Muscle of back (tissue), 13 donors: ENCODE measurements at places on chromosomes 5 and 9.

DNA sequence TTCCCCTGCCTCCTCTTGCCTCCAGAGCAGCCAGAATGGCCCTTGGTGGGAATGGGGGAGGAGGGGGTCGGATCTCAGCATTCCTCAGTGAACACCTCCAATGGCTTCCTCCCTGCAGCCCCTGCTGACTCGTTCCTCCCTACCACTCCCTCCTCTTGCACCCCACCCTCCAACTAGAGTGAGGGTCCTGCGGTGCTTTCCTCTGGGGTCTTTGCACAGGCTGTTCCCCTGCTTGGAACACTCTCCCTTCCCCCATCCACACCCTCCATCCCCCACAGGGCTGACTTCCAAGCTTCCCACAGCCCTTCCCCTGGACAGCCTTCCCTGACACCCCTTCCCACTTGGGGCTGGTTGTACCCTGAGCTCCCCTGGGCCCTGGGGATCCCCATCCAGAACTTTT lies 70.4 kb upstream of the NEK6 start:
- no peak for DNase-seq

GRCh38 chr9:91768507-91768906 lies 181.5 kb downstream of the ROR2 start:
- DNase-seq: no peak

GRCh38 chr9:108956631-108957026 lies 22.4 kb downstream of the ABITRAM start:
- no peak for DNase-seq

- DNase-seq: no peak
Observed at GRCh38 chr5:177434942-177435738, 8.7 kb downstream of the GRK6 start.

DNA sequence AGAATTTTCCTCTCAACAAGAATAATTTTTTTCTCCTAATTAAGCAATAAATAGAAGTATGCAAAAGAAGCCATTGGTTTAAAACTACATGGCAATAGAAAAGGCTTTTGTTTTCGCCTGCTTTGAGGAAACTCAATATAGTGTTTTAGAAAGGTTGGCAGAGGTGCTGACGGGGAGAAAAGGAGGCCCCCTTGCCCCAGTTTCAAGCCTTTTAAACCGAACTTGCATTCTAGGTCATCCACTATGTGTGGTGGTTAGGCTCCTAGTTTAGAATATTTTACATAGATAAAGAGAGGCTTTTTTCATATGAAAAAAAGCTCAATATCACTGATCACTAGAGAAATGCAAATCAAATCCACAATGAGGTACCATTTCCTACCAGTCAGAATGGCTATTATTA lies 33.5 kb upstream of the CEMIP2 start:
- no peak for DNase-seq

GRCh38 chr5:75668977-75669689 lies 48.1 kb downstream of the POC5 start:
- peak; percentile 62 for DNase-seq

DNA sequence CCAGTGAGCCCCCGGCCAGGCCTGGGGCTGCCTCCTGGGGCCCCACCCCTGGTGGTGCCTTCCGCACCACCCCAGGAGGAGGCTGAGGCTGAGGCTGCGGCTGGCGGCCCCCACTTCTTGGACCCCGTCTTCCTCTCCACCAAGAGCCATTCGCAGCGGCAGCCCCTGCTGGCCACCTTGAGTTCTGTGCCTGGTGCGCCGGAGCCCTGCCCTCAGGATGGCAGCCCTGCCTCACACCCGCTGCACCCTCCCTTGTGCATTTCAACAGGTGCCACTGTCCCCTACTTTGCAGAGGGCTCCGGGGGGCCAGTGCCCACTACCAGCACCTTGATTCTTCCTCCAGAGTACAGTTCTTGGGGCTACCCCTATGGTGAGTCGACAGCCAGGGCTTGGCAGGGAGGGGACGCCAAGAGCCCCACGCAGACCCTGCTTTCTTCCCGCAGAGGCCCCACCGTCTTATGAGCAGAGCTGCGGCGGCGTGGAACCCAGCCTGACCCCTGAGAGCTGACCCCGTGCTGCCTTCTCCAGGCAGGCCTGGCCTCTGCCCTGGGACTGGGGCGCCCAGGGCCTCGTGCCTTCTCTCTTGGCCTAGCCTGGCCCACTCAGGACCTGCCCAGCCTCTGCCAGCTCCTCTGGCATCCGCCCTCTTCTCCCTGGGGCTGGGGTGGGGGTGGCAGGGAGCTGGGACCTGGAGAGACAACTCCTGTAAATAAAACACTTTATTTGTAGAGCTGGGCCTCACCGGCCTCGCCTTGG lies 4.0 kb upstream of the EHMT1 start:
- no peak for DNase-seq

DNA sequence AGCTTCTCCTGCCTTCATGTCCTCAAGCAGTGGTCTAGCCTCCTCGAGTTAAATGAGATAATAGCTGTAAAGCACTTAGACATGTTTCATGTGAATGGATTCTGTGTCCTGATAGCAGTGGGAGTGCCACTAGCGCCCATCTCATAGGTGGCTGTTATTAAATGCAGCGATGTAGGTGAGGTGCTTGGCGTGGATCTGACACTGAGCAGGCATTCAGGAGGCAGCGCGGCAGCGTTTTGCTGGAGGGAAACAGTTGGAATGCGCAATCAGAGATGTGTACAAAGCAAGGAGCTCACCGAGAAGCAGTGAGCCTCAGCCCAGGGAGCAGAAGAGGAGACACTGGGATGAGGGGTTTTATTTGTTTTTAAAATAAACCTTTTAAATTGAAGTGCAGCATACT lies 106.6 kb downstream of the RGS3 start:
- no peak for DNase-seq

GRCh38 chr5:90226433-90227099 lies 183.0 kb downstream of the CETN3 start:
- DNase-seq: no peak

DNA sequence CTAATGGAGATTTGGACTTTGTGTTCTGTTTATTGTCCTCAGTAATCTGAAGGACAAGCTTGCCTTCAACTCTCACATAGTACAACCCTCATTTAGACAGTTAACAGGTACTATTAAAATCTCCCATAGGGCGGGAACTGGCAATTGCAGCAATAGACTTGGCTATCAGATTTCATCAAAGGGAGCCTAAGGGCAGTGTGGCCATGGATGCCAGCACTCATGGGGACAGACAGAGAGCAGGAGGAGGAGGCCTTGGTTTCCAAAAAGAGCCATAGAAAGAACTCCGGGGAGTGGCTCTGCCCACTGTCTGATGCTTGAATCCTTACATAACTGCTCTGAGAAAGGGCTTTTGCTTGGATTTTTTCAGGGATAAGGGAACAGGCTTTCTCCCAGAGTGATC lies 6.8 kb downstream of the SLC36A1 start:
- DNase-seq: no peak

DNA sequence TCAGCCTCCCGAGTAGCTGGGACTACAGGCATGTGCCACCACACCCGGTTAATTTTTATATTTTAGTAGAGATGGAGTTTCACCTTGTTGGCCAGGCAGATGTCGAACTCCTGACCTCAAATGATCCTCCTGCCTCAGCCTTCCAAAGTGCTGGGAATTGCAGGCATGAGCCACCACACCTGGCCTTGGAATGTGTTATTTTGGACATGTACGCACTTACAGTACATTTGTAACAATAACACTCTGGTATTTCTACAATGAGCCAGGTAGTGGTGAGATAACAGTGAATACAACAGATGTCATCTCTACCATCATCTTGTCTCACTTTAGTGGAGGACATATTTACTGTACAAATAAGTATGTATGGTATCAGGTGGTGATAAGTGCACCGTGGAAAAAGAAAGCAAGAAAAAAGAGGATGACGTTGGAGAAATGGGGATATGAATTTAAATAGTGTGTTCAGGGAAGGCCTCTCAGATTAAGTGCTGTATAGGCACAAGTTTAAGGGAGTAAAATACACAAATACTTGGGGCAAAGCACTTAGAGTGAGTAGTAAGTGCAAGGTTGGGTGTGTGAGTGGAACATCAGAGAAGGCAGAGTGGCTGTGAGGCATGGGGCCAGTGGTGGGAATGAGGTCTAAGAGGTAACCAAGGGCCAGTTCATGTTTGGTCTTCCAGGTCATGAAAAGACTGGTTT lies 100.1 kb downstream of the CDC42SE2 start:
- DNase-seq: no peak

DNA sequence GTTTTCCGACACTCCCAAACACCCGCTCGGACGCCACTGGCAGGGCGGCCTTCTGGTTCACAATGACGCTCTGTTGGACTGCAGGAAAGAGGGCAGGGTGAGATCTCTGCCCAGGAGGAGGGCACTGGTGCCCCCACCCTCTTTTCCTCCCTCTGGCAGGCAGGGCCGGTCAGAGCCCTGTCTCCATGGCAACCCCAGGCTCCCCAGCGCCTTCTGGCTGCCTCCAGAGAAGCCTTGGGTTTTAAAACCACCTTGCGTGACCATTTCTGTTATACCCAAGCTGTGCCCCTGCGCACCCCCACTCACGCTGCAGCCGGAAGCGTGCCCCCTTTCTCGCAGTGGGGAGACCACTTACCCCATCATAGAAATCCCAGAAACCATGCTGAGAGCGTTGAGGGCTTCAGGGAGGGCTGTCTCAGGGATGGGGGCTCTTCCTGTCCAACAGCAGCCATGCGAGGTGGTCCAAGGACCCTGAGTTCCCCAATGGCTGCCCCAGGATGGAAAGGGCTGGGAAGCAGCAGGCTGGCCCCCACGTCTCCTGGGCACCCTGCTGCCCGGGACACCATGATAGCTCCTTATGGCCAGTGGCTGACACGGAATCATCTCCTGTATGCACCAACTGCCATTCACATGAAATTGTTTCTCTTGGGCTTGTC lies 7.3 kb downstream of the C9orf50 start:
- no peak for DNase-seq

- DNase-seq: peak; percentile 74
Observed at GRCh38 chr5:150263801-150264621, 25.6 kb downstream of the CAMK2A start.

GRCh38 chr9:71490810-71491209 lies 277.5 kb downstream of the CEMIP2 start:
- no peak for DNase-seq

- DNase-seq: no peak
Observed at GRCh38 chr9:126859111-126859510, 1.3 kb upstream of the ZBTB34 start.

DNA sequence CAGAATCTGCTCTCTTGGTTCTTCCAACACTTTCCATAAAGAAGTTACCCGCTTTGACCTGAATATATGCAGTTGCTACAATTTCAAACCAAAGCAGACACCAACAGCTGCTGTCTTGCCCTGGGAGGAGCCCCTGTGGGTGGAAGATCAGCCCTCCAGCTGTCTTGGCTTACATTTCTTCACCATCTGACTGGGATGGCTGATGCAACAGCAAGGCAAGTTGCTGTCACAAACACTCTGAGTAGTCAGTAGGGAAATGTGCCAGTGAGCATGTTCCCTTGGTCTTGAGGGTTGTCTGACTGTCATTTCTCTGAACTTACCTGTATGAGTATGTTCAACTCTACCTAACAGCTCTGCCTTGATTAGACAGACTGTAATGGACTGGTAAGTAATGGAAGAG lies 152.9 kb downstream of the SGCD start:
- peak; percentile 82 for DNase-seq

DNA sequence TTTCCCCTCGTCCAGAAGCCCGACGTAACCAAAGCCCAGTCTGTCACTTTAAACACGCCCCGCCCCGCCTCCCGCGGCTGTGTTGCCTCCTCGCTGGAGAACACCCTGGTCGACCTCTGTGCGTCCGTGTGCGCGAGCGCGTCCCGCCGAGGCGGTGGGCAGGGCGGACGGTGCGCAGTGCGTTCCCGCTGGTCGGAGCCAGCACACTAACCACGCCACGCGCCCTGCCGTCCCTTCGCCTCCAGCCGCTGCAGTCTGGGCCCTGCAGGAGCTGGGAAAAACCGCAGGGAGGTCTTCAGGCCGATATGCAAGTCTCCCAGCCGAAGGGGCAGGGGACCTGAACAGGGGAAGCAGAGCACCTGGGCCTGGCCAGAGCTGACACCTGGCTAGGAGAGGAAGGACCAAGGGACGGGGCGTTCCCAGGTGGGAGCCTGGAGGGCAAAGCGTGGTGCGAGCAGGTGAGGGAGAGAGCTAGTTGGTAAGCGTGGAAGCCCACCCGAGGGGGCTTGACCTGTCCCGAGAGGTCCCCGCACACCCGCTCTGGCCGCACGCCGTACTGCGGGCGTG lies 1.3 kb upstream of the PHPT1 start:
- peak; percentile 84 for DNase-seq

DNA sequence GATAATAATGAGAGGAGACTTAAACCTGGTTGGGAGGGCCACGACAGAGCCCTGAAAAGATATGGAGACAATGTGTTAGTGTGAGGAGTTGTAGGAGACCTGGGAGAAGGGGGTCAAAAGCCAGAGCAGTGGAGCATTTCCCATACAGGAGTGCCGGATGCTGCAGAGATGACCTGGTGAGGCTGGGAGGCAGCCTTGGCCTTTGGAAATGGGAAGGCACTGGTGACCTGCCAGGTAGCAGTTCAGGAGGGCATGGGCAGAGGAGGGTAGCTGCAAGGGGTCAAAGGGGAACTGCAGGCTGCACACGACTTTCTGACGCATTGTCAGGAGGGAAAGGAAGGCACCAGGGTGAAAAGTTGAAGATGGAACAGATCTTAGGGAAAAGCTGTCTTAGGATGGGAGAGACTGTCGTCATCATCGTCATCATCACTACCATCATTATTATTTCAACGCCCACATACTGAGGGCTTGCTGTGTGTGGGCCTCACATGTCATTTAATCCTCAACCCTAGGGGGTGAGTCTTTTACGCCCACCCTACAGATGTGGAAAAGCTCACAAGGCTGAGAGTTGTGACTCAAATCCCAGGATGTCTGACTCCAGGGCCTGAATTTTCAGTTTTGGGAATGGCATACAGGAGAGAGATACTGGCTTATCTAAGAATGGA lies 13.3 kb downstream of the ARAP3 start:
- DNase-seq: no peak

GRCh38 chr9:111700776-111701175 lies 39.4 kb downstream of the GNG10 start:
- DNase-seq: no peak

DNA sequence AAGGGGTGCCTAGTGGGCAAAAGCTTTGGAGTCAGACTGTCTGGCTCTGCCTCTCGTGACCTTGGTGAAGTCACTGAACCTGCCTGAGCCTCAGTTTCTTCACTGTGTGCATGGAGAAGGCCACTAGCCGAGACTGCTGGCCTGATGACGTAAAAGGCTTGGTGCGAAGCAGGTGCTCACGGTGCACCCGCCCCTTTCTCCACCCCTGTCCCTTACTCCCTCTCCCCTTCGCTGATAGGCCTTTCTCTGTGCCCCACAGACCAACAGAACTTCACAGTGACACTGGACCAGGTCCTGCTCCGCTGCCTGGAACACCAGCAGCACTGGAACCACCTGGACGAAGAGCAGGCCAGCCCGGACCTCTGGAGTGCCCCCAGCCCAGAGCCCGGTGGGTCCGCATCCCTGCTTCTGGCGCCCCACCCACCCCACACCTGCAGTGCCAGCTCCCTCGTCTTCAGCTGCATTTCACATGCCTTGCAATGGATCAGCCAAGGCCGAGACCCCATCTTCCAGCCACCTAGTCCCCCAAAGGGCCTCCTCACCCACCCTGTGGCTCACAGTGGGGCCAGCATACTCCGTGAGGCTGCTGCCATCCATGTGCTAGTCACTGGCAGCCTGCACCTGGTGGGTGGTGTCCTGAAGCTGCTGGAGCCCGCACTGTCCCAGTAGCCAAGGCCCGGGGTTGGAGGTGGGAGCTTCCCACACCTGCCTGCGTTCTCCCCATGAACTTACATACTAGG lies 10.4 kb downstream of the FPGS start:
- no peak for DNase-seq

- DNase-seq: peak; percentile 40
Observed at GRCh38 chr5:56951126-56951945, 587 bp downstream of the MIER3 start.

GRCh38 chr9:135240871-135241311 lies 153.4 kb downstream of the OLFM1 start:
- no peak for DNase-seq

- no peak for DNase-seq
Observed at GRCh38 chr5:142301540-142301939, 23.3 kb downstream of the SPRY4 start.
